ENCODE measurements at places on chromosomes 11 and 22.

- DNase-seq = no peak
Measured at GRCh38 chr11:708511-708910, 2.5 kb downstream of the EPS8L2 start.

GRCh38 chr11:61791737-61792309 is 576 bp downstream of the TMEM258 start:
- peak; percentile 97 for DNase-seq

DNA sequence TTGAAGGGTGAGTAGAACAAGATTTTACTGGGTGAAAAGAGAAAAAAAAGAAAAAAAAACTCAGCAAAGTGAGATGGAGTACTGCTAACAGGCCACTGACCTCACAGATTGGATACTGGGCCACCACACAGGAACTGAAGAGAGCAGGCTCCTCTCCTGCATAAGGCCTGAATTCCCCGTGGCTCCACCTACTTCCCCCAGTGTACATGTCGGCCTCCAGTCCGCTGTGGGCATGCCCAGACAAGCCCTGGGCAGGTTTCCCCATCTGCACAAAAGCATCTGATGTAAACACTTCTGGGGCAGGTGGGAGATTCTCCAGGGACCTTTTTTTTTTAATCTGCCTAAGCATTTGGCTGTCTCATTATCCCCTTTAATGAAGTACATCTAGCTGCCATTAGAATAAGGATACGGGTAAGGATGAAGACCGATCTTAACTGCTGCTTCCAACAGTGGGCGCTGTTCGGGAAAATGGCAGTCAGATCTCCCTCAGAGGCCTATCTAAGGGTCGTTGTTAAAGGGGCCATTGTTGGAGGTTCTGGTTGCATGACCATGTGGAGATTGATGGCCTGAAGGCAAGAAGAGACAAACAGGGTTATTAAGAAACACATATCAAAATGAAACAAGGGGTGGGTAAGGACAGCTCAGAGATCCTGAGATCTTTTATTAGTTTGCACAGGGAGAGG is 48.5 kb downstream of the MS4A13 start:
- no peak for DNase-seq

DNA sequence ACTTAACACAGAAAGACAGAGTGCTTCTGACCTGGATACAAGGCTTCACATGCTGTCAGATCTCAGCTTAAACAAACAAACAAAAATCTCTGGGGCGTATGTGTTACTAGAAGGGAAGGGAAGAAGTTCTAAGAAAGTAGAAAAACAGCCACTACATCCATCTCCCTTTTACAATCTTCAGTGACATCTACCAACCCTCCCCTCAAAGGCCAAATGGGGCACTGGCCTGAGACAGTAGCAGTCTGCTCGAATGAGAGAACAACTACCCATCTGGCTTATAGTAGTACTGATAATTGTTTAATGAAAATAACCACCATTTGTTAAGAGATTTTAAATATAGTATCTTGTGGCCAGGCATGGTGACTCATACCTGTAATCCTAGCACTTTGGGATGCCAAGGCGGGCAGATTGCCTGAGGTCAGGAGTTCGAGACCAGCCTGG is 29.4 kb downstream of the CCDC83 start:
- no peak for DNase-seq

DNA sequence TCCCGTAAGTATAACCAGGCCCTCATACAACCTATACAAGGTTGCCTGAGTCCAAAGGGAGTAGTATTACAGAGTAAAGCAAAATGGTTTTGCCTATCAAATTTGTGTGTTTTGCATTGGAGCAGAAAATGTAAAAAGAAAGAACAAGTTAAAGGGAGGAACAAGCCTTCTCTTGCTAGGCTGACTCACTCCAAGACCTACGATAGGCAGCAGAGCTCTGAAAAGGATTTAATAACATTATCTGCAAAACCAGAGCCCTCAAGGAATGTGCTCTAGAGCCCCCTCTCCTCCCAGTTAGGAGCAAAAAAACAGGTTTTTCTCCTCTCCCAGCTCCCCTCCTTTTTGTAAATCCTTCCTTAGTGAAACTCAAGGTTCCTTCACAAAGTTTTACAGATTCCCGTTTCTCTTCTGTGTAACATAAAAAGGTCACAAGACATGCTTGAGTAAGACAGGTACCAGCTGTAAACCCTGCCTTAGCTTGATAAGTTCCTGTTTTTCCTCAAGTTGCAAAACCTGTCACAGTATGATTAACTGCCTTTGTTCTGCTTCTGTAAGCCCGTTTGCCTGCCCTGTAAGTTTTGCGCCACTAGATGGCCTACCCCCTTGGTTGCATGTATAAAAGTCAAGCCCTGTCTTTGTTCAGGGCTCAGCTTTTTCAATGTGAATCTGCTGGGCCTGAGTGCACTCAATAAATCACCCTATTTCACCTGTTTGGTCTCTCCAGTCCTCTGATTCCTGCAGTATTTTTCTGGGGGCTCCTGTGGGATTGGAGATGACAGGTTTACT is 498.2 kb downstream of the KCNA4 start:
- no peak for DNase-seq

DNA sequence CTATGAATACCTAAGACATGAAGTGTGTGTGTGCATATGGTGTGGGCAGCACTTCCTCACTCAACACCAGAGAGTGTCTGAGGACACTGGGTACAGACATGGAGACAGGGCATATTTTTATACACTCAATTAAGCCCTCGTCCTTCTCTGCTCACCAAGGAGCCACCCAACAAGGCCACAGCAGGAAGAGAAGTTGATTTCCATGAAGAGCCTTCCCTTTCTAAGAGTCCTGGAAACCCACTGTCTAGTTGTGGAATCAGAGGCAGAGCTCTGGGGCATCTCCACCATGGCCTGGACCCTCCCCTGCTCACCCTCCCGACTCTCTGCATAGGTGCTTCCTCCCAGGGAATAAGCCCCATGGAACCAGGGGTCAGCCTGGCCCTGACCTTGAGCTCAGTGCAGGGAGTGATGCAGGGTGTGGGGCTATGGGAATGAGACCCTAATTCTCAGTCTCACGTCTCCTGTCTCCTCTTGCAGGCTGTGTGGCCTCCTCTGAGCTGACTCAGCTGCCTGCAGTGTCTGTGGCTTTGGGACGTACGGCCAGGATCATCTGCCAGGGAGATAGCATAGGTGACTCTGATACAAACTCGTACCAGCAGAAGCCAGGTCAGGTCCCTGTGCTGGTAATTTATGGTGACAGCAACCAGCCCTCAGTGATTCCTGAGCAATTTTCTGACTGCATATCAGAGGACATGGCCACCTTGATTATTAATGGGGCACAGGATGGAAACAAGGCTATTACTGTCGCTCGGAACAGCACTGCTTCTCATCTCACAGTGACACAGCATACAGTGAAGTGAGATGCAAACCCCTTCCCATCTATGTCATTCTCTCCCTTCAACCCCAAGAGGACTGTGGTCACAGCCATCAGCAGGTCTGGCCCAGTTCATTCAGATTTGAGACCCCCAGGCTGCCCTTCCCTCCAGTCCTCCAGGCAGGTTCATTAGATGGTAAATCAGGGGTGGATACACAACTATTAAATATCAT is 14.6 kb upstream of the IGLL5 start:
- no peak for DNase-seq

- no peak for DNase-seq
Measured at GRCh38 chr11:126800009-126800408, 200.6 kb downstream of the KIRREL3 start.

- DNase-seq = no peak
Measured at GRCh38 chr22:39907047-39907446, 6.2 kb downstream of the GRAP2 start.

GRCh38 chr22:50201191-50202129 is 649 bp downstream of the SELENOO start:
- no peak for DNase-seq

DNA sequence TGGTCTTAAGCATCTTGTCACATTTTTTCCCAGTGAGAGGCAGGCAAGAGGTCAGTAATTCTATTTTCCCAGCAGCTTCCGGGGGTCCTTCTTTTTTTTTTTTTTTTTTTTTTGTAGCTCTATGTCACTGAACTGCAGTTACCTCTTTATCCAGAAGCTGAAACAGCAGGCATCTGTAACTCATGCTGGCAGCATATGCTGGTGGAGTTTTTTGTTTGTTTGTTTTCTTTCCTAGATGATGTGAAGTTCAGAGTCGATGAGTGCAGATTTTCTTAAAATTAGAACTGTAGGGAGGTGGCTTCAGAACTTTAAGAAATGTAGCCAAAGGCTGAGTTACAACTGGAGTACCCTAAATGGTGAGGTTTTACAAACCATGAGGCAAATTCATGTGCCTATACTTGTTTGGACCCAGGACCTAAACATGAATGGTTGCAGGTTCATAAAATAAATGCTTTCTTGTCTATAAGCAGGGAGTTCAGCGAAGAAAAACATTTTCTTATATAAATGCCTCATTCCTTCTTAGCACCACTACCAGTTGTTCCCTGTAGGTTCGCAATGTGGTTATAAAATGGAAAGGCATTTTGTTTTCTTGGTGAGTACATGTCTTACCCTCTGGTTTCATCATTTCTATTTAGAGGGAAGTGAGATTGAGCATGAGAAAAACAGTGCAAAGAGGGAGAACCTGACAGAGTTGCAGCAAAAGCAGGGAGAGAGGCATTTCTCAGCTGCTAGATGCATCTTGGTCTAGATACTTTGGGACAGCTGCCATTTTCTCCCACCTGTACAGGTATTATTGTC is 84.0 kb downstream of the TRIM44 start:
- DNase-seq = no peak

GRCh38 chr11:64071849-64072248 is 36.1 kb downstream of the FLRT1 start:
- DNase-seq = no peak

DNA sequence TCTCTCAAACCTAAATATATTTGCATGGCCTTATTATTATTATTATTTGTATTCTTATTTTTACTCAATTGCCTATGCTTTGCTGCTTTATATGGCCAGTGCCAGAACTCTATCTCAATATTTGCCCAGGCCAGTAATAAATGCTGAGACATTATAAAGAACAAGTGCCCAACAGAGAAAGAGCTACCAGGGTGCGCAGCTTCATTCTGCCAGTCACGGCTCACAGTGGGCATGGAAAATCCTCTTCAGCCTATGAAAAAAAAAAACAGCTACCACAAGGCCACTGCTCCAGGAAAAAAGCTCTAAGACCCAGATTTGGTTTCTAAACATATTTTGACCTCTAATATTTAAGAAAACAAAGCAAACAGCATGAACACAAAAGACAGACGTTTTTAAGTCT is 1223.6 kb downstream of the LRRC4C start:
- DNase-seq = peak; percentile 39

GRCh38 chr22:33851240-33851639 is 69.0 kb downstream of the LARGE1 start:
- DNase-seq = no peak

GRCh38 chr11:117180661-117181585 is 2.4 kb downstream of the SIDT2 start:
- DNase-seq = peak; percentile 79

Measured in putamen (tissue), 1 donor.